ENCODE measurements at places on chromosomes 5 and 9. TPM values are rescaled to one million over a fixed set of nuclear protein-coding genes. Genes with fewer than 3 reads are reported as not detected.

TERT gene
- total RNA-seq: not detected

TAF1L gene
- not detected for total RNA-seq

SOHLH1 gene
- total RNA-seq: not detected

- no peak for DNase-seq
Observed at GRCh38 chr9:16272776-16273175, 597.7 kb downstream of the BNC2 start.

- no peak for DNase-seq
Observed at GRCh38 chr5:168136340-168136739, 155.1 kb upstream of the WWC1 start.

- no peak for DNase-seq
Observed at GRCh38 chr9:20207176-20207575, 415.1 kb downstream of the MLLT3 start.

GRCh38 chr9:134066526-134066912, 1.3 kb downstream of the BRD3 start:
- DNase-seq: no peak

- DNase-seq: no peak
Observed at GRCh38 chr5:156677963-156678362, 172.1 kb upstream of the PPP1R2B start.

GRCh38 chr5:67147760-67148159, 48.8 kb downstream of the CD180 start:
- no peak for DNase-seq
